Right atrium auricular region (tissue), 2 donors: ENCODE measurements at places on chromosomes 12 and 14. TPM values are rescaled to one million over a fixed set of nuclear protein-coding genes. Genes with fewer than 3 reads are reported as not detected.
A peak's percentile ranks its signal among the peaks of the same experiment; 100 is the strongest.

- DNase-seq = no peak
Measured at GRCh38 chr14:21703357-21704326, 30.0 kb upstream of the OR4E1 start.

DNA sequence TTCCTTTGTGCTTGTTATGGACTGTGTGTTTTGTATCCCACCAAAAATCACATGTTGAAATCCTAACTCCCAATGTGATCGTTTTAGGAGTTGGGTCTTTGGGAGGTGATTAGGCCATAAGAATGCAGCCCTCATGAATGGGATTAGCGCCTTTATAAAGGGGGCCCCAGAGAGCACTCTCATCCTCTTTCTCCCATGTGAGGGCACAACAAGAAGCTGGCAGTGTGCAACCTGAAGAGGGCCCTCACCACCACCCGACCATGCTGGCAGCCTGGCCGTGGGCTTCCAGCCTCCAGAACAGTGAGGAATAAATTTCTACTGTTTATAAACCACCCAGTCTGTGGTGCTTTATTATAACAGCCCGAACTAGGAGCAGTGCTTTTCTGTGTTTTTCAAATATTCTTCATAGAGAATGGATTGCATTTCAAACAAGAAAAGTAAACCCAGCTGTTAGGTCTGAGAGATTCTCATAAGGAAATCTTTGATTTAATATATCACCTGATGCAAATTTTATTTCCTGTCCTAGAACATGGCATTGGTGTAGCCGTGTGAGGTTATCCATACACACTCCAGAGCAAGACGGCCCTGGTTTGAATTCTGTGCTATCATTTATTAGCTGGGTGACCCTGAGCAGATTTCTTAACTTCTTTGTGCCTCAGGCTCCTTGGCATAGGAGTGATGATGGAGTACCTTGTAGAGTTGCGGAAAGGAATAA is 27.8 kb downstream of the HSPB8 start:
- no peak for DNase-seq

DNA sequence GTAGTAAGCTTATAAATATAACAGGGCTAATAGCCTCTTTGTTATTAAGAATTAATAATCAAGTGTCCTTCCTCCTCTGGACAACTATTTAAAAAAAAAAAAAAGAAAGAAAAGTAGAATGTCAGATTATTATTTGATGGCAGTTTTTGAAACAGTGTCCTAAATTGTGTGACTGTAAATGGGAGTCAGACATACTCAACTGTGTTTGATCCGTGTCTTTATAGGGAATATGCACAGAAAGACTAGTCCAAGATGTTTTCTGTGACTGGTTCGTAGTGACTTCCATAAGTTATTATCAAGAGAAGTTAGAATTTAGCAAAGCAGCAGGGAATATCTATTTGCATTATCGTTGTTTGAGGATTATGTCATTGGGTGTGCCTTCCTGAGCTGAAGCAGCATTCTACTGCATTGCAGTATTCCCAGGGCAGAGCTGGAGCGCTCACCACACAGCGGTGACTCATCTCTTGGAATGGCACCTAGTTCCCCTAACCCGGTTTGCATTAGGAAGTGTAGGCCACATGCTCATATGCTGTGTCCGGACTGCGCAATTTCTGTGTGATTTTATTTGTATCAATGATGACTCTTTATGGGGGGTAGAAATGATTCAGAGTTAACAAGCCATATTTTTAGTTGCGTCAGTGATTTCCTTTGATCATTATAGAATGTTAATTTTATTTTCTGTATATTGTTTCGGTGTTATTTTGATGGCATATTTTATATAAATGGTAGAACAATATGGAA is 7.9 kb downstream of the DYNC1H1 start:
- peak; percentile 96 for DNase-seq

GRCh38 chr12:108886873-108887629 is 7.2 kb downstream of the DAO start:
- no peak for DNase-seq

The DYNC1H1 gene
- 445 TPM for total RNA-seq
